Fibroblast of gingiva (primary cell): ENCODE measurements at places on chromosomes 2 and 18.

DNA sequence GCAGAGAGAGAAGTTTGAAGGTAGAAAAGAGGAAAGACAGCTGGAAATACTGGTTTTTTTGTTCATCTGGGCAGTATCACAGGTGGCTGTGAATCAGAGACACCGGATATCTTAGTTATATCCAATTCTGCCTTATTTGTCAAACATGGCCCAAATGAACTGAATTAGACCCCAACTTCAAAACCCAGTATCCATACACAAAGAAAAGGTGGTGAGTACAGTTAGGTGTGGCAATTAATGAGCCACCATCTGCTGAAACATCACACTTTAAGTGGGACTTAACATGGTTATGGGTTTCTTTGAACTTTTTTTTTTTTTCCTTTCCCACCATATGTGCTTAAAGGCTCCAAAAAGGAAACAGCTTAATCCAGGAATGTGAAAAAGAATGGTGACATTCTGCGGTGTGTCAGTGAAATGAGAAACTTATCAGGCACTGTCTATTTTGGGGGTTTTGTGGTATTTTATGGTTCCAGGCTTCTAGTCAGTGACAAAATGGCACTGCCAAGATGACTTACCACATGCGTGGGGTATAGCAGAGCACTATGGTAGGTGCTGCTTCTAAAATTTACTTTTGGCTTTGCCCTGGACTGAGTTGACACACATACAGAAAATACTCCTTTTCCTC is 5.0 kb upstream of the TMEM178A start:
- DNase-seq = no peak

DNA sequence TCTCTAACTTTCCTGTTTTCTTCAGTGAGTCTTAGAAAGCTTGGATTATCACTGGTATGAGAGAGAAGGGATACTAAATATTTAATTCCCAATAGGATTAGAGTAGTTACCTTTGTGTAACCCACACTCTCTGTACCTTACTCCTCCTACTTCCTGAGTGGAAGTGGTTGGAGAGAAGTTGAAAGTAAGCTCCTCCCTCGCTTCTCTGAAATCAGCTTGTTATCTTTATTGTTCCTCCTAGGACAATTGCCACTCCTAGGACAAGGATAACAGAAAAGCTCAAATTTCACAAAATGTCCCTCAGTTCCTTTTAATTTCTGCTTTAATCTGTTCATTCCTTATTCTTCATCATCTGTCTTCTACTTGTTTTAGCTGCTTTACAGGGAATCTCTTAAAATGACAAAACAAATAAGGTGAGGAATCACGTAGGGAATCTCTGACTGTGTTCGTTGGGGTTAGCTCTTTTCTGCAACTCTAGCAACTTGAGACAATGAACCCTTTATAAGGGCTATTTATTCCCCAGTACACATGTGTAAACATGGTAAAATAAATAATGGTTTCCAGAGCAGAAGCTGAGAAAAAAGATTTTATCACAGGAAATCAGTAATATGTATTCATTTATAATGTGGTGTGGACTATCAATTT is 8.6 kb downstream of the ITPRID2 start:
- DNase-seq = no peak

DNA sequence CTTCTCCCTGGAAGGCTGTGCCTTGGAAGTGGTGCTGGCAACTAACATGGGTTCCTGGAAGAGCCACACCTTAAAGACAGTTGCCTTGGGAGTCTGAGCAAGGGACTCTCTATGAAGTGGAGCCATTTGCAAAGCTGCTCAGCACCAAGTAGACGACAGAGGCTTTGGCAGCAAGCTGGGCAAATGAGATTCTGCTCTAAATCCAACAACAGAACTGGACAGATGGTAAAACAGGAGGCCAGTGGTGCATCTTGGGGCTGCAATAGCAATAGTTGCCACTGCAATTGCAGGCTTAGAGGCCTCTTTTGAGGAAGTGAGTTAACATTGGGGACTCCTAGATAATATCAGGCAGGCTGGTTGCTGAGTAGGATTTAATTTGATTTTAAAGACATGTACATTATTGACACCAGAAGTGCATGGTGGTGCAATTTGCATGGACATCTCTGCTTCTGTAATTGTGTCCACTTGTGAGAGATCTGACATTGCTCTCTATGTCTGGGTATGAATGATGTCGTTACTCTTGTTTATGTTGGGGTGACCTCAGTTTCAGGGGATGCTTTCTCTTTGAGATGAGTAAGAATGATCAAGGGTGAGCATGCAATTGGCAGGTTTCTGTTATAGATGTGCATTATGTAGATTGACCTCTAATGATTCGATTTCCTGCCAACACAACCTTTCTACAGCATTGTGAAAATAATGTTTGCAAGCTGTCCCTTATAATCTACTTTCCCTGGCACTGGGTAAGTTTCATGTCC is 568.3 kb upstream of the MEX3C start:
- no peak for DNase-seq

DNA sequence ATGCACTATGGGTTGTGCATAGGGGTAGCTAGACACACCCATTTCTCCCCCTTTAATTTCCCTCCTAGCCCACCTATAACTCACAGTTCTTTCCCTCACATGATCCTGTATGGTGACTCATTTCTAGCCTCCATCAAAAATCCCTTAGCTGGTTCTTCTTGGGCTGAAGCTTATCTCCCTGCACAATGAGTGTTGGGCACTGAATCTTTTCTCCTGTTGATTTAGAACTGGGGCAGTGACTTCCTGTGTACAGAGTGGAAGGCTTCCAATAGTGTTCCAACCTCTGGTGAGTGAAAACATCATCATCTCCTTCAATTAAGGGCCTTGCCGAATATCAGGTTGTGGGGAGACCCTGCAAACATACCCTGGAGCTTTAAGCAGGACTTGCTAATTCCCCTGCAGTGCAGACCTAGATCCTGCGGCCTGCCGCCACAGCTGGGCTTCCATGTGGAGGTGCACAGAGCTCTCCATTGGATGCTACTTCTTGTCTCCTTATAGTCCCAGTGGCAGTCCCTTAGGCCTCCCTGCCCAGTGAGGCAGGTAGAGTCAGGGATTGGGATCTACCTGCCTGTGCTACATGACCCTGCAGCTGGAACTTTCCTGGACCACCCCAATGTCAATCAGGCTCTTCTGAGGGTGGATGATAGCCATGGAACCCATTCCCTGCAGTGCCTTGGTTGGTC is 121.8 kb downstream of the PLB1 start:
- DNase-seq = no peak

DNA sequence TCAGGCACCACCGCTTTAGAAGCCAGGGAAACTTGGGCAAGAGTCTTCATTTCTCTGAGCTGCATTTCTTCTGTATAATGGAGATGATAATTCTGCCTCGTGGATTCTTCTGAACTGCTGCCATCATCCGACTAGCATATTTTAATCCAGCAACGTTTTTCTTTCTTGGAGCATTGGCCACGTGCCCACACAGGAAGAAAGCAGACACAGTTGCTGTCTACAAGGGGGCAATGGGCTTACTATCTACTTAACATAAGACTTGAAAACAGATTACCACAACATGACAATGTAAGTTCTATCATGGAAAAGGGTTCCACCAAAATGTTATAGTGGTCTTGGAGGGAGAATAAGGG is 176.5 kb downstream of the FAM210A start:
- DNase-seq = no peak

- DNase-seq = no peak
These were observed 67.8 kb upstream of the LMAN1 start for GRCh38 chr18:59426855-59427254.

- peak; percentile 43 for DNase-seq
These were observed 415.7 kb upstream of the FIGN start for GRCh38 chr2:164151522-164151921.

DNA sequence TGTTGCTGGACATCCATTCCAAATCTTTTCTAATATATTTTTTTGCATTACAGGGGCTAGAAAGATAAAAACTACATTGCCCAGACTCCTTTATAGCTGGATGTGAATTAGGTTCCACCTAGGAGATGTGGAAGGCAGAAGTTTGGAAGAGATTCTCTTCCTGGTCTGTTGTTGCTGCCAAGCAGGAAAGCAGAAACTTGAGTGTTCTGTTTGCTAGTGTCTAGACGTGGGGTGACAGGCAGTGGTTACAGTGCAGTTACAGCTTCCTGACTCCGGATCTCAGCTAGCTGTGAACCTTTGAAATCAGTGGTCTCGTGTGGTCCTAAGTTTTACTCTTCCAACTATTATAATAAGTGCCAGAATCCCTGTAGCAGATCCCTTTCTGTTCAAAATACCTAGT is 46.2 kb downstream of the COL4A4 start:
- no peak for DNase-seq

DNA sequence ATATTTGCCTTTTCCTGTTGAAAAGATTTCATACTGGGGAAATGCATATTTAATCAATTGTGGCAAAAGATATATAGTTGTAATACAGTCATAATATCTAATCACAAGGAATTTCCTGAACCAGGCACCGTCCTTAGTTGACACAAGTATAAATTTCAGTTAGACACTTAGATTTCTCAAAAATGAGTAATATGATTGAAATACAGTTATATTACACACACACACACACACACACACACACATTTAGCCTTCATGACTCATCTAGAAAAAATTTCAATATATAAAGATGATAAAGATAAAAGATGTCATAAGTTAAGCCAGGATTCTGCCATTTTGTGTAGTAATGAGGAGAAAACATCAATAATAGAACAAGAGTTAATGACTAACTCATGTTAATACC is 258.4 kb upstream of the ZNF804A start:
- no peak for DNase-seq

DNA sequence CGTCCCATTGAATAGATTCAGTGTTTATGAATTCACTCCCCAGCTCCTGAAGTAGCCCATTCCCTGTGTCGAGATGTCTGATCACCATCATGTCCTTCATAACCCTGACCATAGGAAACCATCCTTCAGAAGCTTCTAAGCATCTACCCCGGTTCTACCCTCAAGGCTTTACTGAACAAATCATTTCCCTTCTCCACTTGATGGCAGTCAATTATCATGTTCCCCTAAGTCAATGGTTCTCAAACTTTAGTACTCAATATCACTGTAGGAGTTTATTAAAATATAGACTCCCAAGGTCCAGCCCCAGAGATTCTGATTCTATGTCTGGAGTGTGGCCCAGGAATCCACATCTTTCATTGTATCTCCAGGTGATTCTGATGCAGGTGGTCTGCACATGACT is 228.4 kb upstream of the SP5 start:
- DNase-seq = no peak

DNA sequence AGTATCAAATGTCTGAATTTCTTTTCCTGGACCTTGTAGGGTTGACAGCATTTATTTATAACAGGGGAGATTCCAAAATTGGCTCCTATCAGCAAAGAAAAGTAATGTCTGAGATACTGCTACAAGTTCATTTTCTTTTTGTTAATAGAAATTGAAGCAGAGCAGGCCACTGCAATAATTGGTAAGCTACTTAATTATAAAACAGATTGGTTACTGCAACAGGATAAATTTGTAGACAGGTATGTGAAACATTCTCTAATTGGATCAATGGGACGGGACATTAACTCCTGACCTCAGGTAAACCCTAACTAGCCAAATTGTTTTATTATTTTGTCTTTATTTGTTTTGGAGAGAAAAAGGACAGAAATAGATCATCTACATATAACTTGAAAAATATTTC is 20.5 kb downstream of the NIFK start:
- no peak for DNase-seq

- DNase-seq = no peak
These were observed 104.9 kb downstream of the FAM210A start for GRCh38 chr18:13621446-13621849.

DNA sequence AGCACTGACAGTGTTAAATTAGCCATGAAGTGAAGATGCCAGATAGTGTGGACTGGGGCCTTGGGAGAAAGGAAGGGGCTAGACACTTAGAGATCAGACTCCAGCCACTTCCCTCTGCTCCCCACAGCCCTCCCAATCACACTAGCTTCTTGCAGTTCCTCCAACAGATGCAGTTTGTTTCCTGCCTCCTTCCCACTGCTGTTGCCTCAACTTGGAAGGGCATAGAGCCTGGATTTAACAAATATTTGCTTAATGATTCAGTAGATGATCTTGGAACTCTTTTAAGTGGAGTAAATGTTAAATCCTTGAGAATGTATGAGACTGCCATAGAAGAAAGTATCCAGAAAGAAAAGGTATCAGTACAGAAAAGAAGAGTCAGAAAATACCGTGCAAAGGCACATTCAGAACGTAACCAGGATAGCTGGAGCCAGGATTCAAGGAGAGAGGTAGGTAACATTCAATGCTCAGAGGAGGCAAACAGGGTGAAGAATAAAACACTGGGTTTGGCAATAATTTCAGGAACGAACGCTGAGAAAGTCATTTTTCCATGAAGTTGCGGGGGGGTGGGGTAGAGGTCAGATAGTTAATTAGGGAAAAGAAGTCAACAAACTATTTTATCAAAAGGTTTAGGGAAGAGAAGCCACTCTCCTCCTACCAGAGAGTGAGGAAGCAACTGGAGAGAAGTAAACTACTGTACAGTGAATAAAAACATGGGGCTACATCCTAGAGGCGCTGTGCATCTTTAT is 1.3 kb upstream of the BZW1 start:
- peak; percentile 87 for DNase-seq

DNA sequence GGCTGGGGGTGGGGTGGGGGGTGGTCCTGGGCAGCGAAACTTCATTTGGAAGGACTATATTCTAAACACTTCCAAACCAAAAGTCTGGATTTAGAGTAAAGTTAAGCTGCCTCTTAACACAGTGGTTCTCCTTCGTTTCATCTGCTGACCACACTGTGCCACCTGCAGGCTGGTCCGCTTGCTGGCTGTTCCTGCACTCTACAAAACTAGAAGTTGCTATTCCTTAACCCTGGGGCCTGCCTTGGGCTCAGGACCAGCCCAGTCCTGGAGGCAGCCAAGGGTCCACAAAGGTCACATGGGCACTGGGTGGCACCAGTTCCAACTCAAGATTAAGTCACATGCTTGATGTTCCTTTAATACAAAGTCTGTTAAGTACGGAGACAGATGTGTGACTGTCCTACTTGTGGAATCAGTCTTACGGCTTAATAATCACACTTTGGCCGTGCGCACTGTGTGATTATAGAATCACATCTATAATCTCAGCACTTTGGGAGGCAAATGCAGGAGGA is 195.4 kb downstream of the FAM210A start:
- peak; percentile 32 for DNase-seq

- DNase-seq = no peak
These were observed 33.6 kb downstream of the MC4R start for GRCh38 chr18:60339018-60339417.

DNA sequence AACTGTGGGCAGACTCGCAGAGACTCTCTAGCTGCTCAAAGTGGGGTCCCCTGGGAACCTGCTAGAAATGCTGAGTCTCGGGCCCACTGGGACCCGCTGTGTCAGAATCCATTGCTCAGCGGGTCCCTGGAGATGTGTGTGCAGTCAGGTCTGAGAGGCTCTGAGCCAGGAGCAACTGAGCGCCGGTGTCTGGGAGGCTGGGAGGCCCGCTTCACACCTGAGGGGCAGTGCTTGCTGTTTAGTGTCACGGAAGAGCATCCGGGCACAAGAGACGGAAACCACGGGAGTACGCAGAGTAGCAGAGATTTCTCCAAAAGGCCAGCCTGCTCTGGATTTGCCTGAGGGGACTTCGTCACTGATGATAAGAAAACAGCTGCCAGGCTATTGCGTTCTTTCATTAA is 70.1 kb downstream of the EDAR start:
- DNase-seq = no peak

- no peak for DNase-seq
These were observed 79.8 kb downstream of the LIMS1 start for GRCh38 chr2:108614043-108614545.
